Stimulated activated CD4-positive, alpha-beta T cell treated with anti-CD3 and anti-CD28 coated beads, TNF-alpha, amount 100 ng/mL, for 48 hours (primary cell): ENCODE measurements at places on chromosomes 7 and 10.

- no peak for DNase-seq
These were observed 310.4 kb downstream of the HGF start for GRCh38 chr7:81459485-81459884.

DNA sequence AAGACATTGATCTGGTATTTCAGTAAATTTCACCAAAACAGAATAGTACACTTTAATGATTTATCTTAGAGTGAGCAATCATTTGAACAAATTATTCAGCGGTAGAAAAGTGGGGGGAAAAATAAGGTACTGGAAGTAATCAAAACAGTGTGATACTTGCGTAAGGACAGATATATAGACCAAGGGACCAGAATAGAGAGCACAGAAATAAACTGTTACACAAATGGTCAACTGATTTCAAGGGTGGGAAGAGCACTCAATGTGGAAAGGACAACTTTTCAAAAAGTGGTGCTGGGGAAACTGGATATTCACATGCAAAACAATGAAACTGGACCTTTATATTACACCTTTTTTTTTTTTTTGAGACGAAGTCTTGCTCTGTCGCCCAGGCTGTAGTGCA, 119.9 kb downstream of the NRBF2 start:
- DNase-seq = no peak

- DNase-seq = no peak
These were observed 509.0 kb upstream of the GALNT17 start for GRCh38 chr7:70622936-70623335.

- DNase-seq = no peak
These were observed 140.7 kb downstream of the RGS10 start for GRCh38 chr10:119401671-119402395.

GRCh38 chr7:11707606-11708193, 124.3 kb downstream of the THSD7A start:
- DNase-seq = no peak

- no peak for DNase-seq
These were observed 39.5 kb downstream of the IL2RA start for GRCh38 chr10:6022660-6023059.

DNA sequence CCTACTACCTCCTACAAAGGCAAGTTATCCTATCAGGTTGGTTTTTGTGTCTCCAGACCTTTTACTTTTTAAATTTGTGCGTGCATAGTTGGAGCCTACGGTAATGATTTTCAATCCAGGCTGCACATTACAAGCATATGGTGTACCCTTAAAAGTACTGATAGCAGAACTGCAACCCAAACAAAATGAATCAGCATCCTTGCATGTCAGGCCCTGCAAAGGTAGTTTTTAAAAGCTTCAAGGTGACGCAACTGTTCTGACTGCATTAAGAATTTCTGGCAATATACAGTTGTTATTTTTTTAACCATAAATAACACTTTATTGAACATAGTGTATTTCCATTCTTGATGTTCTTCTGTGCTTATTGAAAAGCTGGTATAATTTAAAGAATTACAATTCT, 28.9 kb downstream of the GNAT3 start:
- DNase-seq = no peak

- peak; percentile 59 for DNase-seq
These were observed 46.2 kb downstream of the GPAM start for GRCh38 chr10:112137154-112137987.

DNA sequence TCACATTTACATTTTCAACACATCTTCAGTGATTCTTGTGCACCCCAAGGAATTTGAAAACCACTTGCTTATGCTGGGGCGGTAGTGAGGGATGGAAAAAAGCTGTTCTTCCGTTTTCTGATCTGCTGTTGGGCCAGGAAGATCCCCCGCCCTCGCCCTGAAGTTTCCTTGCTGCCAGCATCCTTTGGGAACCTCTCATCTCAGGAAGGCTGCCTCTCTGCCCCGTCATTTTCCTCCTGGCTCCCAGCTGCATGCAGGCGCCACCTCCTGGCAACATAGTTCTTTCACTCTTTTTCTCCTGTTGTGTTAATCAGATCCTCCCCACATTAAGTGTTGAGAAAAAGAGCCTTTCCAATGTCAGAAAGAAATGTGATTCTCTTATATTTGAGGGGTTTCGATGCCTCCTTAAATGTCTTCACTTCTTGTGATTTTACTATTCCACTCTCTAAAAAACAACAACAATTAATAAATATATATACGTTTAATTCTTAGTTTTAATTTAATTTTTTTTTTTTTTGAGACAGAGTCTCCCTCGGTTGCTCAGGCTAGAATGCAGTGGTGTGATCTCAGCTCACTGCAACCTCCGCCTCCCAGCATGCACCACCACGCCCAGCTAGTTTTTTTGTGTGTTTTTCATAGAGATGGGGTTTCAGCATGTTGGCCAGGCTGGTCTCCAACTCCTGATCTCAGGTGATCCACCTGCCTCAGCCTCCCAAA, 122.9 kb downstream of the RALA start:
- peak; percentile 30 for DNase-seq

DNA sequence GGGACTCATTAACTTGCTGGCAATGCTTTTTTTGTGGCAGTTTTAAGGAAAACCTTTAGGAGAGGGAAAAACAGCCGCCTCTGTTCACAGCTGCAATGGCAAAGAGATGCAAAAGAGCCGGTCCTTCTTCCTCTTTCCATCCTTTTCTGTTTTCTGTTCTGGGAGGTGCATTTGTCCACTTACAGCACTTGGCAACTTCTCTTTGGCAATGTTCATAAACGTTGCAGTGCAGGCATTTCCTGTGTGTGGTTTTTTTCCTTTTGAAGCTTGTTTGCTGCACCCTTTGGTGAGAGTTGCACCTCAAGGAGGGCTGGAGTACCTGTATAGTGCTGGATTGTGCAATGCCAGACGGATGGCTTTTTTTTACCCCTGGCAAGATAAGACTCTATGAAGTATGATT, 53.9 kb upstream of the HABP2 start:
- no peak for DNase-seq

- DNase-seq = no peak
These were observed 32.1 kb upstream of the MSRB2 start for GRCh38 chr10:23063045-23063972.

GRCh38 chr7:7408001-7408770, 127.5 kb downstream of the COL28A1 start:
- no peak for DNase-seq

GRCh38 chr7:131956864-131957263, 400.4 kb upstream of the PODXL start:
- DNase-seq = no peak

DNA sequence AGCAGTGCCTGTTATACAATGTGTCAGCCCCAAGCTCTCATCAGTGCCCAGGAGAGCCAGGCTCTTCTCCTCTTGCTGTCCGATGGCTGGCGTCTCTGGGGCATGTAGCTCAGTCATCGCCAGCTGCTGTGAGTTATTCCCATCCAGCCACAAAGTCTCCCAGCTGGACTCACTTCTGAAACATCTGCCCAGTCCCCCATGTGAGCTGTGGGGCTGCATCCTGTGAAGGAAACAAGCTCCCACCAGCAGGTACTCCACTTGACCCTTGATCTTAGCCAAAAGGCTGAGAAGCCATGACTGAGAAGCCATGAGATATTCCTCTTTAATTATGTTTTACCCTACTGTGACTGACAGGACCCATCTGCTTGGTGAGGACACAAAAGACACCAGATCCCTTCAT, 212.7 kb upstream of the IGFBP3 start:
- DNase-seq = no peak

DNA sequence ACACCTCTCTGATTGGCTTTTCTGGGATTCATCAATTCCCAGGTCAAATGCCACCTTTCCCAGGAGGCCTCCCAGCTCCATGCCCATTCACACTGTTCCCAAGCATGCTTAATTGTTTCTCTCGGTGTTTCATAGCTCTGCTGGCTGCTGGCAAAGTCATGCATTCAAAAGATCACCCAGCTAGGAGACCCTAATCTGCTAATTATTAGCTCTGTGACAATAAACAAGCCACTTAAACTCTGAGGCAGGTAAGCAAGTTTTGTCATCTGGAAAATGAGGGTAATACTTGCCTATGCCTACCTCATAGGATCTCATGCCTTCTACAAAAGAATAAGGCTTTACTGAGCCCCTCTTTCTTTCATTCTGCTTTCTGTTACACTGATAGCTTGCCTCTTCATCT, 828 bp upstream of the KEL start:
- no peak for DNase-seq

DNA sequence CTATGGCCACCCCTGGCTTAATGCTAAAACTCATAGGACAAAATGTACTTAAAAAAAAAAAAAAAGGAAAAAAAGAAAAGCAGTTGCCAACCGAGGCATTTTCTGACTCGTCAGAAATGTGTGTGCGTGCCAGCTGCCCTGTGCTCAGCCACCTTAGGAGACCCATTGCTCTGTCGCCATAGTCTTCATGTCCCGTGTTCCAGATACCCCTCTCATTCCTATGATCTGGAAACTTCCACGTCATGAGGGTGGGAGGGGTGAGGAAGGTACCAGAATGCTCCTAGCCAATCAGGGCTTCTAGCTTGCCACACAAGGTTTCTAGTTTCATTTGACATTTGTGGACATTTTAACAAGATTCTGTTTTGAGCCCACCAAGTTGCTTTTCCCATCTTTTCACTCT, 212.9 kb downstream of the TCF7L2 start:
- no peak for DNase-seq

GRCh38 chr10:69766161-69766910, 35.4 kb upstream of the COL13A1 start:
- DNase-seq = no peak
